ENCODE measurements at places on chromosomes 4 and X.

DNA sequence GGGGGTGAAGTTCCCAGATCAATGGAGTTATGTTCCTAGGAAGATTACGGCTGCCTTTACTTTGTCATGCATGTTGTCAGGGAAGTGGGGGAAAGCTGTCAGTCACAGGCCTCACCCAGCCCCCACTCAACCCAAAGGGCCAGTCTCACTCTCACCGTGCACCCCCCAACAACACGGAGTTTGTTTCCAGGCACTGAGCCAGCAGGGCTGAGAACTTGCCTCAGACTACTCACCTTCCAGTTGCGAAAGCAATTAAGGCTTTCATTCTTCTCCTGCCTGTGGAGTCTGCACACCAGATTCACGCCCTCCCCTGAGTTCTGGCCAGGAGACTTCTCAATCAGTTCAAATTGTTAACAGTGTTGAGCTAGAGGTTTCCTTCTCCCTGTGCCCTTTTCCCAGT, 114.3 kb downstream of the SH3BGRL start:
- DNase-seq: no peak

GRCh38 chr4:139660568-139661043, 5.0 kb upstream of the MGST2 start:
- no peak for DNase-seq

DNA sequence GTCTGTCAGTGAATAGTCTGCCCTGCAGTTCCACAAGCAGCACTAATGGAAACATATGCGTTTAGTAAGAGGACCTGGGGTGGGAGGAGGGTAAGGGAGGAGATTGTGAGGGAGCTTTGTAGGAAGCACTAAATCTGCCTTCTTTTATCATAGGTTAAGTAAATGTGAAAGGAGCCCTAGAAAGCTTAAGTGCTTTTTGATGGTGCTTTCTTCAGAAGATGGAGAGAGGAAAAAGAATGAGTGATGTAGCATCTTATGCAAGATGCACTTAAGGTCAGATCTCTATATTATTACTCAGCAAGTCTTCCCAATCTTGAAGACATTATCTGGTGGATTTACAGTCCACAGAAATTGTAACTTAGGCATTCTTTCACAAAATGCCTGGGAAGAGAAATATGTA, 322.7 kb downstream of the PDHA2 start:
- no peak for DNase-seq

- DNase-seq: no peak
Observed at GRCh38 chrX:104789784-104790183, 223.8 kb downstream of the IL1RAPL2 start.
